Urothelium cell line (cell line): ENCODE measurements at places on chromosomes 13 and 19.

DNA sequence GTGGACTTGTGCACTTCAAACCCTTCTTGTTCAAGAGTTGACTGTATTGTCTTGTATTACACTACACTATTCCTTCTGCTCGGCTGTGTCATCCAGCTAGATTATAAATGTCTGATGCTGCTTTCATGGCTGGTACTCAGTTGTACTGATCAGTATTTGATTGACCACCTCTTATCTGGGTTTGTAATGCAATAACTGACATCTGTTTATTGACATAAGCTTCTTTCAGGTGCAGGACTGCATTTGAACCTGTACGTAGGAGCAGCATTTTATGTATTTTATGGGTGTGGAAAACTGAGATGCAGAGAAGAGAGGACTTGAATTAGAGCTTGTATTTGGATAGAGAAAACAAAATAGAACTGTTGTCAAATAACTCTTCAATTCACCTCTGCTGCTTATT is 309.2 kb downstream of the FGF9 start:
- no peak for DNase-seq

GRCh38 chr13:24675806-24676570 is 4.2 kb upstream of the ATP12A start:
- DNase-seq, result no peak

GRCh38 chr19:40413291-40413845 is at the start of gene PRX:
TSS of gene PRX (minus strand) at chr19:40413378. CDS start at chr19:40407932, 5,446 bp downstream.
- DNase-seq, result no peak

DNA sequence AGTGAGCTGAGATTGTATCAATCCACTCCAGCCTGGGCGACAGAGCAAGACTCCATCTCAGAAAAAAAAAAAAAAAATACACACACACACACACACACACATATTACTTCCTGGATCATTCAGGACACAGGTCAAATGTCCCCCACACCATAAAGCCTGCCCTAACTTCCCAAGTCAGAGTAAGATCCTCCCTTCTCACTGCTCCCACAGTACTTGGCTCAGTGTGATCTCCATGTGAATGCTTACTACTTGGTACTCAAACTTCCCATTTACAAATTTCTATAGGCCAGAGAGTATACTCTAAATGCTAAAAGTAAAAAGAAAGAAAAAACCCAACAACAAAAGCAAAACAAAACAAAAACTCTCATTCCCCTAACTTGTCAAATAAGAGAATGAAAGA is 386.8 kb downstream of the SLITRK6 start:
- no peak for DNase-seq

DNA sequence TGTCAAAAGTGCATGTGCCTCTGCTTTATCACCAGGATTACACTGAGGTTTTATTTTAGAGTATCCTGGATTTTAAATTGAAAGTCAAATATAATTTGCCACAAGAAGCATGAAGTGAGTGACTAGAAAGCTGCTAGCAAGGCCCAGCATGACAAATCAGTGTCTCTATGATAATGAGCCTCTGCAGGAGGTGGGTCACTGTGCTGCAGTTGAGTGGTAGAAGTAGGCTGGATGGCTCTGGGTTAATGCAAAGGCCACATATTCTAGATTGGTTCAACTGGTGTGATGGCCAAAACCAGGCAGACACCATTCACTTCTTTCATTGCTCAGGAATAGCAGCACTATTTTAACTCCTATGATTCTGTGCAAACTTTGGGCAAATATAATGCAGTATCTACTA is 491.5 kb downstream of the OLFM4 start:
- no peak for DNase-seq

DNA sequence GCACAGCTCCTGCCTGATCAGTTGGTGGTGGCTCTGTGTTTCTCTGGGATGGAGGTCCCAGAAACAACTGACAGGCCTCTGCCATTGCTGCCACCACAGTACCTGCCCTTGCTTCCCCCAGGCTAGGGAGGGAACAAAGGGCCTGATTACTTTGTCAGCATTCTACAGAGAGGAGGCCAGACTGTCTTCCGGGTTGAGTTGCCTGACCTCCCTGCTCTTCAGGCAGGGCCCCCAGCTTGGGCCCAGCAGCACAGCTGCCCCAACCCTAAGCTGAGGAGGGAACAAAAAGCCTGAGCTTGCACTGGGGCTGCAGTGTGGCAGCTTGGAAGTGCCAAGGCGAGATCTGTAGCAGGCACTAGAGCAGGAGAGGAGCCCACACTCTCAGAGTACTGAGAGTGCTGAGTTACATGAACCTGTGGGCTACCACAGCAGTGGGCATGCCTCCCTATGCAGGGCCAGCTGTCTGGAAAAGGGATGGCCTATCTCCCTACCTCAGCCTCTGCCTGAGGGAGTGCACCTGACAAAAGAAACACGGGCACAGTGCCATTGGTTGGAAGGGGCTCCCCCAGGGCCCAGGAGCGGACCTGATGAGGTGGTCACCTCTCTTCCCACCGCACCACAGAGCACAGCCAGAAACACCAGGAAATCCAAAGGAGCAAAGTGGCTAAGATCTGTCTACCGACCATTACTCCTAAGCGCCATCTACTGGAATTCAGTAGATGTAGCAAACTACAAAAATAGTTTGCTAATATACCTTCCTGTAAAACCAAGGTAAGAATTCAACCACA is 24.4 kb downstream of the SLC25A15 start:
- DNase-seq, result peak; percentile 7
